ENCODE measurements at places on chromosomes 5 and 9.

- no peak for DNase-seq
Measured at GRCh38 chr9:113594484-113595299, 131.2 kb downstream of the RGS3 start.

DNA sequence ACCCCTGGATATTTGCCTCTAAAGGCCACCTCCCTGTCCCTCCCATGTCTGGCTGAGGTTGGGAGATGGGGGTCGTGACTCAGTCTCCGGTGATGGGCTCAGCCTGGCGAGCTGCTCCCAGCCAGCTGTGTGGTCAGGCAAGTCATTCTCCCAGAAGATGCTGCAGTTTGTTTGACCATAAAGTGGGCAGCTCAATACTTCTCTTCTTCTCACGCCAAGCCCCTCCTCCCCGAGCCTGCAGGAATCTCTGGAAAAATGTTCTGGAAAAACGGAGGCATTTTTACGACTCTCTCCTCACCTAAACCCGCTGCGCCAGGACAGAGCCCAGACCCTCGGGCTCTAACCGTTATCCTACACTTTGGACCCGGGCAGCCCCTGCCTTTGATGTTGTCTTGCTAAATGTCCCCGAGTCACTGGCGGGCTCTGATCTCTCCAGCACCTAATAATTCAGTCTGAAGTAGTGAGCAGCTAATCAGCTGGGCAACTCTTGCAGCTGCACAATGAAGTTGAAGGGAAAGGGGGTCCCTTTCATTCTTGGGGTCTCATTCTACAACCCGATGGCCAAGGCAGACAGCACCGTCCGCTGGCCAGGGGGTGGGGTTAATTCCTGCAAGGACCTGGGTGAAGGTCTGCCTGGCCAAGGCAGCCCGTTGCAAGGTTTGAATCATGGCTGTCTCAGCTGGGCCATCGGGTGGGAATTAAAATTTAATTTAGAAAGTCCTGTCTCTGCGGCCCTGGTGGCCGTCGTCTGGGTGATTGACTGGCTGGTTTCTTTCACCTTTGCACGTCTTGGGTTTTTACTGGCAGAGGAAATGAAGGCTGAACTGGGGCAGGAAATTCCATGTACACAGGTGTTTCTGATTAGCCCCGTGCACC is 12.3 kb downstream of the DCANP1 start:
- no peak for DNase-seq

GRCh38 chr5:145118127-145118526 is 717.0 kb downstream of the PRELID2 start:
- no peak for DNase-seq

- DNase-seq: no peak
Measured at GRCh38 chr5:37071901-37072581, 177.1 kb downstream of the CPLANE1 start.

GRCh38 chr5:17893026-17893635 is 258.9 kb downstream of the TAF11L14 start:
- no peak for DNase-seq

- DNase-seq: no peak
Measured at GRCh38 chr5:171413153-171413910, 6.1 kb upstream of the FGF18 start.

- no peak for DNase-seq
Measured at GRCh38 chr9:91143162-91143561, 218.6 kb downstream of the AUH start.

GRCh38 chr5:115962565-115963402 is 509 bp downstream of the LVRN start:
- DNase-seq: no peak

GRCh38 chr5:14143546-14143840 is 351 bp downstream of the TRIO start:
- no peak for DNase-seq

DNA sequence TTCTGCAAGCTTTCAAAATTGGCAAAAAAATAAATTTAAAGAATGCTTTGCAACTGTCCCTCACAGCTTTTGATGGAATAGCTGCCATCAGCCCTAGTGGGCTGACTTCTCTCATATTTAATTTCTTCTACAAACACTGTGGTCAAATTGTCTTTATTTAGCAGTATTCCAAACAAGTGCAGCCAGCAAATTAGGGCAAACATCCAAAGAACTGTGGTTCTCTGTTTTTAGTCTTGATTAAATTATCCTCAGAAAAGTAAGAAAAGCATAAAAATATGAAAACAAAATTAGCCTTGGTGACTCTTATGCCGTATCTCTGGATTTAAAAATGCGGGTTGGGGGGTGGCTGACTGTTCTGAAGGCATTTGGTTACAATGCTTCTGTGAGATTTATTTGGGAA is 95.8 kb upstream of the RETREG1 start:
- no peak for DNase-seq

- no peak for DNase-seq
Measured at GRCh38 chr5:75055727-75056144, 3.4 kb upstream of the GCNT4 start.

GRCh38 chr5:181088289-181088688 is 42.7 kb downstream of the OR2V1 start:
- DNase-seq: no peak

All from activated T-cell treated with anti-CD3 and anti-CD28 coated beads for 4 hours (primary cell).